ENCODE measurements at places on chromosomes 5 and 9.

DNA sequence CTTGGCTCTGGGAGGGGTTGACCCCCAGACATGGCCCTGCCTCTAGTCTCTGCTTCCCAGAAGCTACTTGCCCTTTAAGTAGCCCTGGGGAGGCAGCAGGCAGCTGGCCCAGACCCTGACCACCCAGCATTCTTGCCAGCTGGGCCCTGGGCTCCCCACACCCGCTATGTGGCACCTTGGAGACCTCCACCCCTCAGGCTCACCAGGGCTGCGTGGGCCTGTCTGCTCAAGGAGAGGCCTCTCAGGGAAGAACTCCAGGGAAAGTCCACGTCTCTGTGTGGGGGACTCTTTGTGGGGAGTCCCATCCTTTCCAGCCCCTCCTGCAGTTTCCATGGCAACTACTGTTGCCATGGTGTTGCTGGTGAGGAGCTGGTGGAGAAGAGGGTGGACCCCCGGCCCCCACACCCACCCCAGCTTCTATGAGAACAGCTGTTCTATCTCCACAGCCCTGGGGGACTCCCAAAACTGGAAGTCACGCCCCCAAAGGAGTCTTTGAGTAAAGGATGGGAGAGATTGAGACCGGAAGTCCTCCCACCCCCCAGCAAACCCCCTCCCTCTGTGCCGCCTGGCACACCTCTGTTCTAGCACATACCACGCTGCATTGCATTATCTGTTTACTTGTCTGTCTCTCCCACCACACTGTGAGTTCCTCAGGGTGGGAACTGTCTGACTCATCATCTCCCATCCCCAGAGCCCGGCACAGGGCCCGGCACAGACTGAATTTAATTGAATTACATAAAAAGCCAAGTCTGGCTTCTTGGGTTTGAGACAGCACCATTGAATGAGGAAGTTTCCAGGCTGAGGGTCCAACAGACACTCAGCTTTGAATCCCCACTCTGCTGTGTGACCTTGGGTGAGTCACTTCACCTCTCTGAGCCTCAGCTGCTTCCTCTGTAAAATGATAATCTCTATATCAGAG, 12.6 kb downstream of the DNM1 start:
- peaks cover 3% of the 10 kb centered on the region for H3K27me3 ChIP-seq
- H3K27ac ChIP-seq: no peak overlapping the region
- no peaks in the 10 kb centered on the region for H3K36me3 ChIP-seq

DNA sequence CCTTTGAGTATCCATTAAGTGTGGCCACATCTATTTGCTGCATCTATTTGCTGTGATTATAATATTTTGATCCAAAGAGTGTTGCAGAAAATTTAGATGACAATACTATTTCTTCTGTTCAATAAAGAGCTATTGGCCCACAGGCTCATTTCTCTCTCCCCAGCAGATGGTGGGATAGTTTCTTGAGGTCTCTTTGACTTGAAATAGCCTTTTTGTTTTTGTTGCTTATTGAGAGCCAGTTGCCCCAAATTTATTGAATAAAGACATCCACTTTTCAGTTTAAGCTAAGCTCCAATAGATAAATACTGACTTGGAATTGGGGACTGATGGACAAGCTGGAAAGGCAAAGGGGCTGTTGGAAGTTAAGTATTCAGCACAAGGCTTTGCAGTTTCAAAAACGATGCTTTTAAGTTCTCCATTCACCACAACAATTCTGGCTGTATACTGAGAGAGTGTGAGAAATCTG, 290.1 kb upstream of the MPDZ start:
- no peak overlapping the region for H3K4me3 ChIP-seq
- no peak for DNase-seq
- H3K4me1 ChIP-seq: no peaks in the 10 kb centered on the region
- H3K27ac ChIP-seq: no peak overlapping the region
- peaks cover 3% of the 10 kb centered on the region for H3K27me3 ChIP-seq

GRCh38 chr5:83516377-83516776, 44.8 kb downstream of the VCAN start:
- no peak overlapping the region for H3K4me3 ChIP-seq
- no peak overlapping the region for H3K27ac ChIP-seq
- no peaks in the 10 kb centered on the region for H3K36me3 ChIP-seq

DNA sequence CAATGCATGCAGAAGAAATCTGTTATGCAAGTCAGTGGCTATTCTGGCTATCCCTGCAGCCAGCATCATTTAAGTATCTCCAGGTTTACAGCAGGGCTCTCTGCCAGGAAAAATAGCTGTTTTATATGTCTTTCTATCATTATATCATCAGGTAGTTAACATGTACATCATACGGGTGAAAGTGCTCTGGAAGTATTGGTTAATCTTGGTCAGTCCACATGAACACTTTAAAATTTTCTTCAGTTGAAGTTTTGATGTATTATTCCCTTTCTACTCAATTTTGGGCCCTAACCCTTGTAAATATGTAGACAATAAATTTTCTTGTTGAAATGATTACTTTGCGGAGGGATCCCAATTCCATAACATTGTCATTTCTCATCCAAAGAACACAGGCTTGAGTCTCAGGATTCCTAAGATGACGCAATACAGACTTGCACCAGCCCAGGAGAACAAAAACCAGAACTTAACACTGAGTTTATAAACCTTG, 67.5 kb downstream of the SEMA6A start:
- DNase-seq: no peak
- no peaks in the 10 kb centered on the region for H3K36me3 ChIP-seq
- no peak overlapping the region for H3K4me3 ChIP-seq
- H3K4me1 ChIP-seq: no peaks in the 10 kb centered on the region
- no peak overlapping the region for H3K27ac ChIP-seq

- H3K4me1 ChIP-seq: peaks cover 4% of the 10 kb centered on the region
- H3K36me3 ChIP-seq: peaks cover 16% of the 10 kb centered on the region
- no peak overlapping the region for H3K27ac ChIP-seq
- DNase-seq: no peak
Observed at GRCh38 chr5:89047571-89047970, 164.6 kb upstream of the MEF2C start.
